Motor neuron (in vitro differentiated cells): ENCODE measurements at places on chromosomes 3 and 15. TPM values are rescaled to one million over a fixed set of nuclear protein-coding genes. Genes with fewer than 3 reads are reported as not detected.
A peak's percentile ranks its signal among the peaks of the same experiment; 100 is the strongest.

Gene CCR9
- total RNA-seq = 0.14 and 0.17 TPM in 2 replicates

Gene AADACL2
- 30.5 and 33.1 TPM in 2 replicates for total RNA-seq

Gene GPR160
- 0.93 and 2.8 TPM in 2 replicates for total RNA-seq

Gene GOLGA6B
- not detected in 2 replicates for total RNA-seq

Gene AHSG
- total RNA-seq = 0.11 and 0.19 TPM in 2 replicates

GRCh38 chr15:49079340-49080039 is 33.2 kb upstream of the SECISBP2L start:
- no peak for ATAC-seq

GRCh38 chr3:105747696-105748095 is 121.1 kb downstream of the CBLB start:
- ATAC-seq = no peak

GRCh38 chr15:57213862-57214261 is 162.4 kb upstream of the CGNL1 start:
- peak; percentile 80 for ATAC-seq

DNA sequence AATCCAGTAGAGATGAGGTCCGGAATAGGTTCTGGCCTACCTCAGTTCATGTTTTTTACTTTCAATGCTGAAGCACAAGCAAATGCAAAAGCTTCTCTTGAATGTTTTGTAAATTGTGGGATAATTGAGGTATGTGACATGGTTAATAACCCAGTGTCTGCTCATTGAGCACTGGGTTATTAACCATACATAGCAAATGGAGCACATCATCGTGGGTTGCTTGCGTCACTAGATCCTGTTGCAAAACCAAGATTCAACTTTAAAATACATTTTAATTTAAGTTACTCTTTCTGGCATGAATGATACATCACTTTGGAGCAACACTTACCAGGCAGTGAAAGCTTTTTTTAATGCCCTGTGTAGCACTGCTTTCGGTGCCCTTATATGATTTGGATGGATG is 165.6 kb downstream of the IGF1R start:
- ATAC-seq = no peak
